Gastrocnemius medialis (tissue), 4 donors: ENCODE measurements at places on chromosomes 16 and 17.

- no peak for DNase-seq
Observed at GRCh38 chr17:12421646-12422306, 243.9 kb upstream of the MYOCD start.

DNA sequence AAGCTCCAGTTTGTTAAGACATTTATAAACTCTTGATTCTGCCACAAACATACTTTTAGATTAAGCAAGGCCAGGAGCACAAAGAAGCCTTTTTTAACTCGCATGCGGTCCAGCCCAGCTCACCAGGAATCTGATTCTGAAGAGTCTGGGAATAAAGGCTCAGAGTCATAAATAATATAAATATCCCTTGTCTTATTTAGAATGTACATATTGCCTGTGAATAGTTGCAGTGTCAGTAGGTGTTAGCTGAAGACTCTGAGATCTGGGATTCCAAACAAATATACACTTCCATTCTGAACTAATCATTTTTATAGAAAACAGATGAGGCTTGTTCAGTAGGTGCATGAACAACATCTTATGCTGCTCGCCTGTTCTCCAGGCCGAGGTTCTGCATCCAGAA is 59.1 kb upstream of the ELAC2 start:
- no peak for DNase-seq

GRCh38 chr17:82184761-82185160 is 27.9 kb downstream of the CCDC57 start:
- DNase-seq = no peak

- no peak for DNase-seq
Observed at GRCh38 chr17:73533127-73533526, 111.1 kb downstream of the SDK2 start.

DNA sequence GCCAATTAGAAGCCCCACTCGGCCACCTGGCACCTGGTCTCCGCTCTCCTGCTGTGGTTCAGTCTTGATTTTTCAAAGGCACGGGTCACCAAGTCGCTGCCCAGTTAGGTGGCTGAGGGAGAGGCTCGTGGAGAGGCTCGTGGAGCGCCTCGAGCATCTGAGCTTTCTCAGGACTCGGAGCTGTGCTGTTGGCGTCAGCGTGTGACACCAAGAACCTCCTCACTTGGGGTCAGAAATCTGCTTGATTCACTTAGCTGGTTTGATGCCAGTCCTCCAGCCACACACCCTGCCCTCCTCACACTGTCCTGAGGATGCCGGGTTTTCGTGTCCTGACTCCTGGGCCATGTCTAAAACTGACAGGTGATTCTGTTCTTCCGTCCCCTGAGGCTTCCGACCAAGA is 82.6 kb downstream of the SOCS1 start:
- DNase-seq = no peak

DNA sequence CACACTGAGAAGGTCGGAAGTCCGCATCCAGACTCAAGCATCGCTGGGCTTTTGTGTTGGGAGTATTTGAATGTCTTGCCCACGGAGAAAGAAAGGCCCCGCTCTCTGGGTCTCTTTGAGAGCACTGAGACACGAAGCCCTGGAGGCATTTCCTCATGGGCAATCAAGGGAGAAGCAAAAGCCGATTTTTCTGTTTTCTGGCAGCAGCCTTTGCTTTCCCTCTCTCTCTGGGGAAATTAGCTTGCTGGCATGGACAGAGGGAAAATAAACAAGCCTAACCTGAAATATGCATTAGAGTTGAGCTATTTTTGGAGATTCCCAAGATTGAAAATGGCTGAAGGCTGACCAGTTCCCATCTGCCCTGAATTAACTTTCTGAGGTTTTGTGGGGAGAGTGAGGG is 238.7 kb downstream of the HAPSTR1 start:
- no peak for DNase-seq

DNA sequence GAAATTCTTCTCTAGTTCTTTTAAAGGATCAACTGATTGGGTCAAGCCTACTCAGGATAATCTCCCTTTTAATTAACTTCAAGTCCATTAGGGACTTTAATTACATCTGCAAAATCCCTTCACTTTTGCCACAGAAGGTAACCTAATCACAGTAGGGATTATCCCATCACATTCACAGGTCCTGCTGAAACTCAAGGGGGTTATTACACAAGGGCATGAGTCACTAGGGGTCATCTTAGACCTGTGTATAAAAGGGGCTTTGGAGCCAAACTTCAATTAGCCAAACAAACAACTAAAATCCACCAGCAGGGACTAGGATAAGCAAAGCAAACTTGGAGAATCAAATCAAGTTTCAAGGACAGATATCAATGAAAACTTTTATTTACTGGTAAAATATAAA is 19.4 kb downstream of the CIAPIN1 start:
- no peak for DNase-seq

DNA sequence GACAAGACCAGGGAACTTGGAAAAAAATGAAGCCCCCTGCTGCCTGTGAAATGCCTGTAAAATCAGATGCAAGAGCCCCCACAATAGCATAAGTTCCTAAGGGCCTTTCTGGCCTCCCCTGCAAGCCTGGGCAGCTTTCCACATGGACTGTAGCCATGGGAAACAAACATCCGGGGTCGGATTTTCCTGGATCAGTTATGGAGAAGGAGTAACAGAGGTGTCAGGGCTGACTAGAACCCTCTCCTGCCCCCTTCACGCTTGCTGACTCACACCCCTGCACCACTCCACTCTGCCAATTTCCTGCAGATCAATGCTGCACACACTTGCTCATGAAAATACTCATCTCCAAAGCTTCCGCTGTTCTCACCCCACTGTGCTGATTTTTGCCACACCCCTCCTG is 258.6 kb downstream of the CBLN1 start:
- DNase-seq = no peak

DNA sequence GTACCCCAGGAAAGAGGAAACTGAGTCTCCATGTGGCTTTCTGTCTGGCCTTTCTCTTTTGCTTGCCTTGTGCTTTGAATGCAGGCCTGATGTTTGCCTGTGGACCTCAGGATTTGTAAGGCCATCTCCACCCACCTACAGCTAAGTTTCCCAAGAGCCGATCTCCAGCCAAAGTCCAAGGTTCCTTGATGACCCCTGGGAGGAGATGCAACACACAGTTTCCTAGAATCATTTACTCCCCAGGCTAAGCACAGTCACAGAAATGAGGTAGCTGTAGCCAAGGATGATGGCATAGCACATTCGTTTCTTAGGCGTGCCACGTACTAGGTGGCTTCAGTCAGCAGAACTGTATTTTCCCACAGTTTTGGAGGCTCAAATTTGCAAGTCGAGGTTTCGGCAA is 595.4 kb downstream of the MAF start:
- no peak for DNase-seq

DNA sequence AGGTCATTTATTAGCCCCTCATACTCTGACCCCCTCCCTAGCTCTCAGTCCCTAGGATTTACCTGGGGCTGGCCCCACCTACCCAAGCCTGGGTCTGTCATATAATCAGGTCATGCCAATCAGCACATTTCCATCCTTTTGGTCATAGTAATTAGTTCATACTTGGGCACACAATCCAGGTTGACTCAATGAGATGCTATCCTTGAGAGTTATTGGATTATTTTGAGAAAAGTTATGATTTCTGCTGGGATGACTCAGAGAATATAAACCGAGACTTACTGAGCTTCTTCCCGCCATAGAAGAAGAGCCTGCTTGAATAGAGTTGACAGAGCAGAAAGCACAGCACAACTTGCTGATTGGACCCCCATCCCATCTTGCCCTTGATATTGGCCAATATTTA is 331.5 kb downstream of the CBLN1 start:
- no peak for DNase-seq

GRCh38 chr16:88368994-88369393 is 13.8 kb upstream of the ZNF469 start:
- DNase-seq = no peak

DNA sequence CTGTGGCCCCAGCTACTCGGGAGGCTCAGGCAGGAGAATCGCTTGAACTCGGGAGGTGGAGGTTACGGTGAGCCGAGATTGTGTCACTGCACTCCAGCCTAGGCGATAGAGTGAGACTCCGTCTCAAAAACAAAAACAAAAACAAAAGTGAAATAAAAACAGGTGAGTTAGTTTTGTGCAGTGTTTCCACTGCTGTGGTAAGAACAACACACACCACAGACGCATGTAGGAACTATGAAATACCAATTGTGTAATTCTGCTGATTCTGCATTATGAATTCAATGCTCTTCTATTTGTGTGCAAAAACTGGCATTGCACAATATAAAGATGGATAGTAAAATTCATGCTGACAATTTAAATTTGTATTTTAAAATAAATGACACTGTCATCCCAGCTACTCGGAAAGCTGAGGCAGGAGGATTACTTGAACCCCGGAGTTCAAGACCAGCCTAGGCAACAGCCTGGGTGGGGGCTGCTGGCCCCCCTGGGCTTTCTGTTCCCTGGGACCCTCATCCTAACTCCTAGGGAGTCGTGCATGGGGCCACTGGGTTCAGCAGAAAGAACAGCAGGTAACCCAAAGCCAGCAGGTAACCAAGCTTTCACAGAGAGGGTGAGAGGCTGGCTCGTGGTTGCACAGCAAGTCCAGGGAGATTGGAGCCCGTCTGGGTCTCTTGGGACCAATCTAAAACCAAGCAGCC is 10.6 kb upstream of the RHBDF2 start:
- no peak for DNase-seq

DNA sequence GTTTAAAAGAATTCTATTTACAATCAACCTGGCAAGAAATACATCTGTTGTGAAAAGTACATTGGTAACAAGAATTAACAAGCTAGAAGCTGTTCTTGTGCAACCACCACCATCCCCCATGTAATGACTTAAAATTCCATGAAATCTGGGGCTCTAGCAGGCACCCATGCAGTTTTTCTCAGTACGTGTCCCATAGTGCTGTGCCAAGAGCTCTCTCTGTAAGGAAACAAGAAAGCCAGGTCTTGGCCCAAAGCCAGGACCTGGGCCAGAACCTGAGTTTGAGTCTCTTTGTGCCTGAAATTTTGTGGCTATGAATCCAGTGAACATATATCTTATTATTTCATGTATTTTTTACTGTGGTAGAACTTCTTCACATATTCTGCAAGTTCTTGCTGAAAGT is 46.6 kb downstream of the NUP93 start:
- DNase-seq = no peak
